WTC11 (cell line): ENCODE measurements at places on chromosomes 5 and 9. TPM values are rescaled to one million over a fixed set of nuclear protein-coding genes. Genes with fewer than 3 reads are reported as not detected.
A peak's percentile ranks its signal among the peaks of the same experiment; 100 is the strongest.

GRCh38 chr5:72018143-72018803 is 89.0 kb upstream of the MAP1B start:
- DNase-seq, result peak; percentile 84

The BICD2 gene
- total RNA-seq, result 30.8 to 38.7 TPM (median 31.4 TPM) in 3 replicates

DNA sequence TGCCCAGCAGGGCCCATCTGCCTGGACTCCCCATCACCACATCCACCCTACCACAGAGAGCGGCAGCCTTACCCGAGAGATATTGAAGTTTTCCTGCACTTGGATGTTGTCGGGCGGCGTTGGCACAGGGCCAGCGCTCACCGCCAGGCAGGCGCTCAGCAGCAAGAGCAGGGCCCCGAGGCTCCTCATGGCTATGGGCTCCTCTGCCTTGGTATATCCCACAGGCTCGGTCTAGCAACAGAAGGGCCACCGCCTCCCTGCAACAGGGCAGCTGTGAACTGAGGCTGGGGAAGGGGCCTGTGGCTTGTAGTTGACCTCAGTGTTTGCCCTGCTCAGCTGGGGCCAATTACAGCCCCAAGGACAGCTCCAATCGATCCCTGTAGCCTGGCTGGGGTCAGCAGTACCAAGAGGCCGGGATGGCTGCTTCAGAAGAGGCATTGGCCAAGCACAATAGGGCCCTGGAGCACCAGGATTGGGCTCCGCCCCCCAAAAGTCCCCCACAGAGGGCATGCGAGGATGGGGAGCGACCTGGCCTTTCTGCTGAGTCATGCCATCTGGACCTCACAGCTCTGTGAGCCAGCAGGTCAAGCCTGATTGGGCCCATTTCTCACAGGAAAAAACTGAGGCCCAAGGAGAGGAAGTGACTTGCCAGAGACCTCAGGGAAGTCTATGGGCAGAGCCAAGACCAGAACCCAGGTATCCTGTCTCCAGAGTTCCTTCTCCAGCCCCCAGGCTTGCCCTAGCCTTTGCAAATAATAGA is at the start of gene AMBP:
AMBP (minus strand) TSS at position 280 of the 760 bp plus-strand sequence; CDS start at position 189, 91 bp downstream.
- DNase-seq, result no peak

The HTR4 gene
- not detected in 3 replicates for total RNA-seq

GRCh38 chr9:74711341-74711740 is 176.4 kb downstream of the TRPM6 start:
- DNase-seq, result no peak

The MAP1B gene
- 65.4 to 95.0 TPM (median 65.7 TPM) in 3 replicates for total RNA-seq

DNA sequence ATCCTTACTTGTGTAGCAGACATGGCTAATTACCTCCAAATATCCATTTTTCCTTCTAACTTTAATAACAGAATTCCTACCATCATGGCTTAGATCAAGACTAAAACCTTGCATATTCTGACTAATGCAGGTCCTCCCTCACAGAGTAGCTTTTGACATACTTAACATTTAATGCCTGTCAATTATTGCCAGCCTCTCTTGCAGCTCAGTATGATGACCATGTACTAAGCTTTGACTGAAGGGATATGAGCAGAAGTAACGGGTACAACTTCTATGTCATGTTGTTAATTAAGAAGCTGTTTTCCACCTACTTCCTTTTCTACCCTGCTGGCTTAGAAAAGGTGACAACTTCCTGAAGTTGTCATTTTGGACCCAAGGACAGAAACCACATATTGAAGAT is 533.4 kb downstream of the PSAT1 start:
- no peak for DNase-seq

DNA sequence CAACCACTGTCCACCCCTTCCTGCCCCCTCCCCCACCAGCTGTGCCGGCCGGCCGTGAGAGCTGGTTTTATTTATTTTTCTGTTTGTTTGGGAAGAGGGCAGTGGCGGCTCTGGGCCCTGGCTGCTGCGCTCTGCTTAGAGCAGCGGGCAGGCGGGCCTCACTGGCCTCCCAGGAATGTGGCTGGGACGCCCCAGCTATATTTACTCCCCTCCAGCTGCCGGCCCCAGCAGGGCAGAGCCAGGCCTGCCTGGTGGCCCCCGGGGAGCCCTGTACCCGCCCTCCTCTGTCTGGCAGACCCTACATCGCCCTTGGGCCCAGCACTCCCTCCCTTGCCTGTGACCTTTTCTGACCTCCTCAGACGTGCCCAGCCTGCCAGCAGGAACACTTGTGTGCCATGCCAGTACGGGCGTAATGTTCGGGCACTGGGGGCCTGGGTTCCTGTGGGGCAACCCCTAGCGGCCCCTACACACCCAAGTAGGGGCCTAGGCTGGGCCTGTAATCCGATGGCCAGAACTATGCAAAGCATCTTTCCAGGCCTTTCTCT is 7.7 kb downstream of the CXXC5 start:
- no peak for DNase-seq

DNA sequence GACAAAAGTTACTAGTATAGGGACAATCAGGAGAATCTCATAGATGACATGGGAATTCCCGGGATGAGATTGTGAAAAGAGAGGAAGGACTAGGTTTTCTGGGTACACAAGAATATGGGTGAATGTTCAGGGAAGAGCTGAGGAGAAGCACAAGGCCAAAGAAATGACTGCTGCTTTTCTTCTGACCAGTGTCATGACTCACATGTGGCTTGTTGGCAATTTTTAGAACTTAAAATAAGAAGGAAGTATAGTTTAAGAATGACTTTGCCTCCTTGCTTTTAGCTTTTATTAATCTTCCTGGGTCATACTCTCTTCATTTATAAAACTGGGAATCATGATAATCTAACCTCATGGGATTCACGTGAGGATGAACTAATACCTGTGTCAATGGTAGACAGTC is 652.4 kb upstream of the MEF2C start:
- DNase-seq, result no peak

DNA sequence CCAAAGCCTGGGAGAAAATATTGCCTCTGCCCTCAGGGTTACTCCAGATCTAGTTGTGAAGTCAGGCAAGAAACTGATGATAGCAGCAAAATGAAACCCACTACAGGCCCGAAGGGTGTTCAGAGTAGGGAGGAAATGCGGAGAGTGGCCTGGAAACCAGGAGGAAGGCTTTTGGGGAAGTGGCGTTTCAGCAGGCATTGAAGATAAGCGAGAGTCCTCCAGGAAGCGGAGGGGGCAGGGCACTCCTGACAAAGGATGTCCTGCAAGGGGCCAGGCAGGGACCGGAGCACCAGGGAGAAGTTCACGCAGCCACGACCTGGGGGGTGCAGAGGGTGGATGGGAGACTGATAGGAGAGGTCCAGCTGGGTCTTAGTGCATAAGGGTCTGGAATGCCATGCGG is 7.8 kb upstream of the FOXI1 start:
- DNase-seq, result no peak

DNA sequence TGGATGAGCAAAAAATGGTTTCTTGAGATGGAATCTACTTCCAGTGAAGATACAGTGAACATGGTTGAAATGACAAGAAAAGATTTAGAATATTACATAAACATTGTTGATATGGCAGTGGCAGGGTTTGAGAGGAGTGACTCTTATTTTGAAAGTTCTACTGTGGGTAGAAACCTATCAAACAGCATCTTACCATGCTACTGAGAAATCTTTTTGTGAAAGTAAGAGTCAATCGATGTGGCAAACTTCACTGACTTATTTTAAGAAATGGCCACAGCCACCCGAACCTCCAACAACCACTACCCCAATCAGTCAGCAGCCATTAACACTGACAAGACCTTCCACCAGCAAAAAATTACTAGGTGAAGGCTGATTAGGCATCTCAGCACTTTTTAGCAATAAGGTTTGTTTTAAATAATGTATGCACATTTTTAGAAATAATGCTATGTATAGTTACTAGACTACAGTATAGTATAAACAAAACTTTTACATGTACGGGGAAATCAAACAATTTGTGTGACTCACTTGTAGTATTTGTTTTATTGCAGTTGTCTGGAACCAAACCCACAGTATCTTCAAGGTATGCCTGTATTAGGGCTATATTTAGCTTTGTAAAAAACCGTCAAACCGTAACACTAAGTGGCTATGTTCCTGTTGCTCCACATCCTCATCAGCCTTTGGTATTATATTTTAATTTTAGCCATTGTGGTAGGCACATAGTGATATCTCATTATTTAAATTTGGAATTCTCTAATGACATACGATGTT is 30.6 kb upstream of the ADAMTS6 start:
- DNase-seq, result no peak

The FLT4 gene
- total RNA-seq, result 11.0 to 12.7 TPM (median 12.4 TPM) in 3 replicates

DNA sequence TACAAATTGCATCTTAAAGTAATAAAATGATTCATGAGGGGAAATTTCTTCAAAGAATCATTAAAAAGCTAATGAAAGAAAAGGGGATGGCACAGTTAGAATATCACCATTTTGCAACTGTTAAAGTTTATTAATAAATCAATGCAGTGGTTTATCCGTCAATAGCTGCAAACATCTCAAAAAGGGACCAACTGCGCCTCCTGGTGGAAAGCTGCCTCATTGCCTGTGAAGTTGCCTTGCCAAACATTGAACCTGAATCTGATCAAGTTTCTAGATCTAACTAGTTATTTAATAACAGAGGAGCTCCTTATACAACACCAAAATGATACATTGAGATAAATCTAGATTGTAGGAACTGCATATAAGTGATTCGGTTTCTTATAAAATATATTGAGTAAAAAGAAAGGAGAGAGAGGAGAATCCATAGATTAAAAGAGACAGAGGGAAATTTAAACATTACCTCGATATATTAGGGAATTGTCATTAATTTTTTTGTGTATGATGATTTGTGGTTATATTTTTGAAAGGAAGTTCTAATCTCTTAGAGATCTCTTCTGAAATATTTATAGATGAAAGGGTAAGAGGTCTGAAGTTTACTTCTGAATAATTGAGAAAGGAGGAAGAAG is 6.9 kb upstream of the NDUFB6 start:
- peak; percentile 76 for DNase-seq

The NXNL2 gene
- 1.9 to 2.3 TPM (median 2.2 TPM) in 3 replicates for total RNA-seq
